ENCODE measurements at places on chromosomes 5 and 9. TPM values are rescaled to one million over a fixed set of nuclear protein-coding genes. Genes with fewer than 3 reads are reported as not detected.

Gene GAS1
- total RNA-seq = 47.6 TPM

Gene SOHLH1
- not detected for total RNA-seq

Gene PHF24
- total RNA-seq = 0.35 TPM

Gene SPINK5
- not detected for total RNA-seq

Gene RAD50
- 32.7 TPM for total RNA-seq

Gene ZNF883
- total RNA-seq = 2.8 TPM
